ENCODE measurements at places on chromosomes 5 and 9. TPM values are rescaled to one million over a fixed set of nuclear protein-coding genes. Genes with fewer than 3 reads are reported as not detected.

The PRRT1B gene
- total RNA-seq: not detected

- peak overlapping the region; percentile 83 for H3K4me3 ChIP-seq
- peaks cover 66% of the 10 kb centered on the region for H3K36me3 ChIP-seq
- H3K4me1 ChIP-seq: peaks cover 39% of the 10 kb centered on the region
- no peak for DNase-seq
- H3K27ac ChIP-seq: peak overlapping the region; percentile 96
- no peaks in the 10 kb centered on the region for H3K27me3 ChIP-seq
Observed at GRCh38 chr5:149409268-149409948, 30.3 kb upstream of the IL17B start.

GRCh38 chr5:139710319-139711066 is 62.3 kb downstream of the CXXC5 start:
- H3K4me1 ChIP-seq: peaks cover 36% of the 10 kb centered on the region
- peak overlapping the region; percentile 12 for H3K27ac ChIP-seq
- H3K36me3 ChIP-seq: no peaks in the 10 kb centered on the region
- peak overlapping the region; percentile 81 for H3K4me3 ChIP-seq
- DNase-seq: no peak

- no peaks in the 10 kb centered on the region for H3K36me3 ChIP-seq
- no peak overlapping the region for H3K27ac ChIP-seq
- no peak for DNase-seq
- no peaks in the 10 kb centered on the region for H3K4me1 ChIP-seq
- no peak overlapping the region for H3K4me3 ChIP-seq
Observed at GRCh38 chr5:56620903-56621677, 194.3 kb upstream of the MAP3K1 start.

GRCh38 chr9:94677929-94678328 is 38.6 kb upstream of the FBP1 start:
- H3K27ac ChIP-seq: no peak overlapping the region
- no peak for DNase-seq
- H3K4me1 ChIP-seq: peaks cover 74% of the 10 kb centered on the region
- H3K4me3 ChIP-seq: no peak overlapping the region
- no peaks in the 10 kb centered on the region for H3K27me3 ChIP-seq

The LECT2 gene
- not detected for total RNA-seq

- DNase-seq: no peak
- no peaks in the 10 kb centered on the region for H3K27me3 ChIP-seq
- H3K27ac ChIP-seq: peak overlapping the region; percentile 41
Observed at GRCh38 chr5:83095957-83096539, 18.7 kb downstream of the XRCC4 start.

DNA sequence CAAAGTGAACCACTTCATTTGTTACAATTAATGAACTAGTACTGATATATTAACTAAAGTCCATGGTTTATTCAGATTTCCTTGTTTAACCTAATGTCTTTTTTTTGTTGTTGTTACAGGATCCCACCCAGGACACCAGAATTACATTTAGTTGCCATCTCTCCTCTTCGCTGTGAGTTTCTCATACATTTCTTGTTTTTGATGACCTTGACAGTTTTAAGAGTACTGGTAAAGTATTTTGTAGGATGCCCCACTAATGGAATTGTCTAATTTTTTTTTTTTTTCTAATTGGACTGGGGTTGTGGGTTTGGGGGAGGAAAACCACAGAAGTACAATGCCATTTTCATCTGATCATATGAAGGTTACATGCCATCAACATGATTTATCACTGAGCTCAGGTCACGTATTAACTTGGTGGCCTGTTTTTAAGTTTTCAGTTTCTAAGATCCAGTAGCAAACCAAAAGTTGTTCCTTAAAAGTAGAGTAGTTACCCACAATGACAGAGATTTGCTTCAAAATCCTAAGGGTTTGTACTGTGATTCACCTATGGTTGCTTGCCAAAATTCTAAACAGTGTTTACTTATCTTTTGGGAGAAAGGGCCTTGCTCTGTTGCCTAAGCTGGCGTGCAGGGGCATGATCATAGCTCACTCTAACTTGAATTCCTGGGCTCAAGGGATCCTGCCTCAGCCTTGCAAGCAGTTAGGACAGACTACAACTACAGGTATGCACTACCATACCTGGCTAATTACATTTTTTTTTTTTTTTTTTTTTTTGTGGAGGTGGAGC is 4.5 kb upstream of the OTULIN start:
- DNase-seq: no peak
- no peaks in the 10 kb centered on the region for H3K27me3 ChIP-seq
- H3K4me1 ChIP-seq: peaks cover 13% of the 10 kb centered on the region
- no peaks in the 10 kb centered on the region for H3K36me3 ChIP-seq
- no peak overlapping the region for H3K27ac ChIP-seq
- H3K4me3 ChIP-seq: no peak overlapping the region

GRCh38 chr9:32378993-32379729 is 5.3 kb upstream of the ACO1 start:
- H3K36me3 ChIP-seq: no peaks in the 10 kb centered on the region
- no peak overlapping the region for H3K27ac ChIP-seq
- H3K4me3 ChIP-seq: no peak overlapping the region
- no peaks in the 10 kb centered on the region for H3K27me3 ChIP-seq
- DNase-seq: no peak

The NR5A1 gene
- total RNA-seq: not detected

The FOXD4 gene
- total RNA-seq: not detected

The DMRT3 gene
- not detected for total RNA-seq

The CCDC192 gene
- not detected for total RNA-seq

The ZNF483 gene
- total RNA-seq: 9.7 TPM

The BHMT gene
- total RNA-seq: 0.41 TPM

DNA sequence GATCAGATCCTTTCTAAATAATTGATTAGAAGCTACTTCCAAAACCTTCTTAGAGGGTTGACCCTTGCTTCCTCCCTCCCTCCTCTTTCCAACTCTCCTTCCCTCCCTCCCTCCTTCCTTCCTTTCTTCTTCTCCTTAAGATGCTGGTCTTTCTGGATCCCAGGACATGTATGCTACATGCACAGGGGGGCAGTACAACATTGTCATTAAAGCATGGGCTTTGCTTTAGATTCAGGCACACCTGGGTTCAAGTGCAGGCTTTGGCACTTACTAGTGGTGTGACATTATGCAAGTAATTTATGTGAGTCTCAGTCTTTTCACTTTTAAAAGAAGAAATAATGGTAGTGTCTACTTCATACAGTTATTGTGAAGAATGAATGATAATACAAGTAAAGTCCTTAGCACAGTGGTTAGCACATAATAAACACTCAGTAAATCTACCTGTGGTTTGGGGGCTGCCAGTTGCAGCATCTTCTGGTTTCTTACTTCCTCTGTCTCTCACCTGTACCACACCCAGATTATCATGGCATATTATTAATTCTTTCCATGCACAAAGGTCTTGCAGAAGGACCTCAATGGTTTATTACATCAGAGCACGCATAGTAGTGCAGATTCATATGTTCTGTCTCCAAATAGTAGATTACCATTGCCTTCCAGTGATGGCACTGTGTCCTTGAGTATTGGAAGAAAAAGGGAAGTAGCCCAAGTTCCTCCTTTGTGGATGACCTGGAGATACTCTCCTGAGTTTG is 154.1 kb downstream of the ARHGAP26 start:
- no peak overlapping the region for H3K27ac ChIP-seq
- no peaks in the 10 kb centered on the region for H3K27me3 ChIP-seq
- no peak overlapping the region for H3K4me3 ChIP-seq
- DNase-seq: no peak
- peaks cover 13% of the 10 kb centered on the region for H3K4me1 ChIP-seq

The HTR1A gene
- 0.78 TPM for total RNA-seq

GRCh38 chr5:76866503-76866902 is 16.7 kb downstream of the S100Z start:
- no peak for DNase-seq
- no peak overlapping the region for H3K27ac ChIP-seq
- H3K36me3 ChIP-seq: no peaks in the 10 kb centered on the region
- H3K4me3 ChIP-seq: no peak overlapping the region

GRCh38 chr9:115006660-115007059 is 76.3 kb upstream of the TNFSF8 start:
- H3K27me3 ChIP-seq: no peaks in the 10 kb centered on the region
- H3K36me3 ChIP-seq: no peaks in the 10 kb centered on the region
- no peaks in the 10 kb centered on the region for H3K4me1 ChIP-seq
- H3K27ac ChIP-seq: no peak overlapping the region
- no peak for DNase-seq

- H3K4me3 ChIP-seq: no peak overlapping the region
- H3K36me3 ChIP-seq: no peaks in the 10 kb centered on the region
- H3K4me1 ChIP-seq: no peaks in the 10 kb centered on the region
- no peak for DNase-seq
- no peak overlapping the region for H3K27ac ChIP-seq
Observed at GRCh38 chr5:6783787-6784186, 70.6 kb downstream of the TENT4A start.

DNA sequence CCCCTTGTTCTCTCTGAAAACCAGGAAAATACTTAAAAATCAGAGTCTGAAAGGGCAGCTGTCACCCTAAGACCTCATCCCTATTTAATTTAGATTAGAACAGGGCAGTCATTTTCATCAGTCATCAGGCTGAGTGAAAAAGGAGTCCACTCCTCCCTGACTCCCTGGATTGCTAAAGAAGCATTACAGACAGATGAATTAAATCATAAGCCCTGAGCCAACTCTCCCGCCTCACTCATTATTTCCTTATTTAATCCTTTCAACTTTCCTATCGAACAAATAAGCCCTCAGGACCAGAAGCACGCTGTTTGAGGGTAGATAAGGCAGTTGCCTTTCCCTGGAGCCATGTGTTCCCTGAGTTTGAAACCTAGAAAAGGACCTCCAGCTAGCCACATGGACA is 201.9 kb upstream of the ANKRD55 start:
- no peaks in the 10 kb centered on the region for H3K4me1 ChIP-seq
- no peak for DNase-seq
- no peak overlapping the region for H3K27ac ChIP-seq
- no peaks in the 10 kb centered on the region for H3K27me3 ChIP-seq
- no peaks in the 10 kb centered on the region for H3K36me3 ChIP-seq

DNA sequence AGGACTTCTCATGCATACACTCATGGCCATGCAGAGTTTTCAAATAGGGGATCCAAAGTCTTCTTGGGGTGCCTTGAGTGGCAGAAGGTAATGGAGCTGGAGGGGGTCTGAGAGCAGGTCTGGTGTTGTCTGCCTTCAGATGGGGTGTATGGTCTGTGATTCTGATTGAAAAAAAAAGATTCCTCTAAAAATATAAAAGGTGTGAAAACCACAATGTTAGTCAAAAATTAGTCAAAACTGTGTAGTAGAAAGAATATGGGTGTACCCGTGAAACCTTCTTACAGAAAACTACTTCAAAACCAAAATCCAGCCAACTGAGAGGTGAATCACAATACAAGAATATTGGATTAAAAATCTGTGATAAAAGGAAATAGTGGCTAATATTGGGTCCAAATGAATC is 20.1 kb downstream of the DOCK2 start:
- no peaks in the 10 kb centered on the region for H3K27me3 ChIP-seq
- H3K27ac ChIP-seq: no peak overlapping the region
- no peak overlapping the region for H3K4me3 ChIP-seq
- no peaks in the 10 kb centered on the region for H3K36me3 ChIP-seq

The ANKRD20A1 gene
- 1.4 TPM for total RNA-seq

DNA sequence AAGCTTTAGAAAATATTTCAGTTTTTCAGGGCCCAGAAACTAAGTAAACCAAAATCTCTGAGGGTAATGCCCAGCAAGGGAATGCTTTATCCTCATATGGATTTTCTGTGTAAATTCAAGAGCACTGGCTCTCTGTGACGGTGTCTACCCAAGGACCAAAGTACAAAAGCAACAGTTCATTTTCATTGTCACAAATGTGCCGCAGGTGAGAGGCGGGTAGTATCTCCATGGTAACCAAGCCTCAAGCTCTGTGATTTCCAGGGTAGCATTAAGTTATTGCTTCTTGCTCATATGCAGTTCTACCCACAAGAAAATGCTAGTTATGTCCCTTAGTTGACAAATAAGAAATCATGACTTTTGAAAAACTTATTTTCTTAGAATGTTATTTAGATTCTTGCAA is 164.3 kb downstream of the MTRR start:
- no peak overlapping the region for H3K27ac ChIP-seq
- DNase-seq: no peak
- no peak overlapping the region for H3K4me3 ChIP-seq
- H3K27me3 ChIP-seq: no peaks in the 10 kb centered on the region

The HRCT1 gene
- total RNA-seq: 23.6 TPM

DNA sequence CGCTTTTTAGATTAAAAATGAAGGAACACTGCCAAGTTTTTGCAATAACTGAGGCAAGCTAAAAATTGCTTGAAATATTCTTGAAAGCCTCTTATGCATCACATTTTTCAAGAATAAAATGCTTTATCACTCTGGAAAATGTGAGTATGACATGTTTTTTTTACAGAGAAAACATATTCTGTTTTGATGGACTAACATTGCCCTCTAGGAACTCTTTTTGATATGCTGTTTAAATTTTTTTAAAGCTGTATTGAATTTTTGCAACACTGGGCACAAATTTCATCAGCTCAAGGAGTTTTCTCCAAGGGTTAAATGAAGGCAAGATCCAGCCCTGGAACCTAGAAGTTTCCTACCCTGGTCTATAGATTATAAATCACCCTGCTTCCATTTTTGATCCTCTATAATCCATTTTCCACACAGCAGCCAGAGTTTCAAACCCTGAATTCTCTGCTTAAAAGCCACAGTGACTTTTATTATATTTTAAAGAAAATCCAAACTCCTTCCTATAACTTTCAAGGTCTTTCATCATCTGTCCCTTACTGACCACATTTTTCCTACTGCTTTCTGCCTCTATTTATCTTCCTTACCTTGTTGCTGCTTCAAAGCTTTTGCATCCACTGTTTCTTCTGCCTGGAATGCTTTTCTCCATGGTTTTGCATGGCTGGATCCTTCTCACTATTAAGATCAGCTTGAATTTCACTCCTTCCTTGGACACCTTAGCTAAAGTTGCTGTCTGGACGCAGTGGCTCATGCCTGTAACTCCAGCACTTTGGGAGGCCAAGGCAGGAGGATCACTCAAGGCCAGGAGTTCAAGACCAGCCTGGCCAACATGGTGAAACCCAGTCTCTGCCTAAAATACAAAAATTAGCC is 60.9 kb downstream of the IL31RA start:
- H3K36me3 ChIP-seq: no peaks in the 10 kb centered on the region
- no peak for DNase-seq
- H3K4me1 ChIP-seq: no peaks in the 10 kb centered on the region
- H3K27me3 ChIP-seq: no peaks in the 10 kb centered on the region

DNA sequence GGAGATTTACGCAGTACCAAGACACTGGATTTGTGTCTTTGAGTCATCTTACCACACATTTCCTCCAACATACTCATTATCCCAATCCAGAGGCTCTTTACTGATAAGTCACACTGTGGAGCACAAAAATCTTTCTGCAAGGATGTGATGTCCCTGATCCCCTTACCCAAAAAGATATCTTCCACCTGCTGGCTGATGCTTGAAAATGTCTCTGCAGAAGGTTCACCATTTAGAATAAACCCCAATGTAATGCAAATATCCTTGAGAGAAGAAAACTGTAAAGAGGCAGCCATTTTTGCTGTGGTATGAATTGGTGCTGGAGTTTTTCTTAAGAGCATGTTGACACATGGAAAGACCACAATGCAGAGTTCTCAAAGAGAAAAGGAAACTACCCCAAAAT is 65.7 kb upstream of the RORB start:
- no peaks in the 10 kb centered on the region for H3K36me3 ChIP-seq
- no peaks in the 10 kb centered on the region for H3K27me3 ChIP-seq
- no peak for DNase-seq
- no peaks in the 10 kb centered on the region for H3K4me1 ChIP-seq
- H3K27ac ChIP-seq: no peak overlapping the region

The LRSAM1 gene
- total RNA-seq: 16.4 TPM
